ENCODE measurements at places on chromosomes 1 and 21.

DNA sequence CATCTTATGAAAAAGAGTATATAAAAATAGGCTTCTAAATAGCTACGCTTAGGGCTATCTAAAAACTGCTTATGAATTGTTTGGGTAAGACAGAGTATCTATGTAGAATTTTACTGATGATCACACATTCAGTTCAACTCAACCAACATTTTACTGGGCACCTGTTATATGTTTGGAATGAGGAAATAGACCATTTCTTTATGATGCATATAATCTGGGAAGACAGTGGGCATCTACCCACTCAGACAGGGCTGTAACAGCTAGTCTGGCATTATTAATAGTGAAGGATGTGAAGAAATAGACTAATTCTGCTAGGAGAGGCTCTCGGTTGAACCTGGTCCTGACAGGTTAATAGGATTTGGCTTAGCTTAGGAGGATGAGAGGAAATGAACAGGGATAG lies 56.9 kb downstream of the TIAM1 start:
- DNase-seq = no peak

DNA sequence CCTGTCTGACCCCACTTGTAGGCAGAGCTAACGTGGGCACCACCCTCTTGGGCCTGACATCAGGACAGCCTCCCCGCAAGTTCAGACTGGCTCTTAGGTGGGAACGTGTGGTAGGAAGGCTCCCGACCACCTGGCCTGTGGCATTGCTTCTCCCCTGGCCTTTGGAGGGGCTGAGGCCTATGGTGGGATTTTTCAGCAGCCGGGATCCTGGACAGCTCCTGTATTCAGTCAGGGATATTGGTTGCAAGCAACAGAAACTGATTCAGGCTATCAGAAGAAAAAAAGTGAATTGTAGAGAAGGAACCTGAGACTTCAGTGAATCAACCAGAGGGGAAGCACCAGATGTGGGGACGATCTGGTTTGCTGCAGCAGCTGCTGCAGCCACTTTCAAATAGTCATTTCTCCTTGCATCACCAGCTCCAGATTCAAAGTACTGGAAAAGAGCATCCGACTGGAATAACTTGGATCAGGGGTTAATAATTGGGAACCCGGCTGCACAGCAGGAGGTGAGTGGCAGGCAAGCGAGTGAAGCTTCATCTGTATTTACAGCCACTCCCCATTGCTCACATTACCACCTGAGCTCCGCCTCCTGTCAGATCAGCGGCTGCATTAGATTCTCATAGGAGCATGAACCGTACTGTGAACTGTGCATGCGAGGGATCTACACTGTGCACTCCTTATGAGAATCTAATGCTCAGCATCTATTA lies 5.9 kb downstream of the RNF186 start:
- DNase-seq = no peak

DNA sequence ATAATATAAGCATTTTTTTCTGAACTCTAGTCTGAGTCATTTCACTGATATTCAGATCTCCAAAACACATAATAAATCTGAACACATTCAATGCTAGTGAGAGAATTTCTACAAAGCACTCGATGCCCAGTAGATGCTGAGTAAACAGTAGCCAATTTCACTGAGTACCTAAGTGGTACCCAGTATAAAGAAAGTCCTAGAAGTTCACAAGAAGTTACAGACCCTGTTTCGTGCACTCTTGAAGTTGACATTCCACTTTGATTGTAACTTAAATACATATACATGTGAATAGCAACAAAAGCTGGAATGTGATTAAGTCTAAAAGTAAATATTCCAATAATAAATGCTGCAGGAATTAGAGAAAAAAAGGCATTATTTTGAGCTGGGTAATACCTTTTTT lies 33.2 kb upstream of the RGS2 start:
- DNase-seq = no peak

GRCh38 chr1:162991444-162991843 lies 77.7 kb upstream of the RGS4 start:
- no peak for DNase-seq

- no peak for DNase-seq
These were observed 49.0 kb downstream of the NRIP1 start for GRCh38 chr21:15015622-15016471.

DNA sequence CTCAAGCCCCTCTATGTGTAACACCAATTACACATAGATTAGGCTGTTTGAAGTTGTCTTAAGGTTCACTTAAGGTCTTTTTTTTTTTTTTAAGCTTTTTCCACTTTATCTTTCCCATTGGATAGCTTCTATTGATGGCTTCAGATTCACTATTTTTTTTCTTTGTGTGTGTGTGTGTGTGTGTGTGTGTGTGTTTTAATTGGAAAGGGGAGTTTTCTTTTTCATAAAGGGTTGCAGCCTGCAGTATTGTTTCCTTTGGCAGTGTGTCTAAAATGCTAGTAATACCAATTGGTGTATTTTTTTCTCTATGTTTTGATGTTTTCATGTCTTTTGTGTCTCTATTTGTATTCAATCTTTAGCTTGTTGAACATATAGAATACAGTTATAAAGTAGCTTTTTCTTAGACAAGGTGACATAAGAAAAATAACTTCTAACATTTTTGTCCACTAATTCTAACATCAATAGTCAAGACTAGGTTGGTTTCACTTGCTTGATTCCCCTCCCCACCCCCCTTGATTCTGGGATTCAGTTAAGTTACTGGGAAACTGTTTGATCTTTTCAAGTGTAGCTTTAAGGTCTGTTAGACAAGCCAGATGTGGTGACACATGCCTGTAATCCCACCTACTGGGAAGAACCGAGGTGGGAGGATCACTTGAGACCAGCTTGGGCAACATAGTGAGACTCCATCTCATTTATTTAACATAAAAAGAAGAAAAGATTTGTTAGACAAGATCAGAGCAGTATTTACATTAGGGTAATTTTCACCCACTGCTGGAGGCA lies 21.4 kb downstream of the PRRC2C start:
- DNase-seq = no peak

GRCh38 chr1:103373991-103374390 lies 151.5 kb upstream of the RNPC3 start:
- no peak for DNase-seq

- DNase-seq = no peak
These were observed 95.1 kb downstream of the DNTTIP2 start for GRCh38 chr1:93783876-93784275.

DNA sequence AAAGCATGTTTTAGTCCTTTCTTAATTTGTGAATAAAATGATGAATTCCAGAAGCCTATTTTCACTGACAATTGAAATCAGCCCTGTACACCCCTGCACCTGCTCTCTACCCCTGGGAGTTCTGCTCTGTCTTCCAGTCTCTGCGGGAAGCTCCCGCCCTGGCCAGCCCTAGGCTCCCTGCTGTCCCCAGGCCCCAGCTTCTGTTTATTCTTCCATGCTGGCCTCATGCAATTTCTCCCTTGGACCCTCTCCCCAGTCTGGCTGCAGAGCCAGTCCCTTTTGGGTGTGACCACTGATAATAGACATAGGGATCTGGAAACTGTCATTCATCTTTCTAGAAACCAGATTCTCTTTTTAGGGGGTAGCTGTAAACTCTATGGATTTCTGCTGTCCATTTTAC lies 258.6 kb downstream of the GRIK3 start:
- DNase-seq = no peak

GRCh38 chr21:42079008-42079938 lies 8.2 kb downstream of the UMODL1 start:
- DNase-seq = no peak

DNA sequence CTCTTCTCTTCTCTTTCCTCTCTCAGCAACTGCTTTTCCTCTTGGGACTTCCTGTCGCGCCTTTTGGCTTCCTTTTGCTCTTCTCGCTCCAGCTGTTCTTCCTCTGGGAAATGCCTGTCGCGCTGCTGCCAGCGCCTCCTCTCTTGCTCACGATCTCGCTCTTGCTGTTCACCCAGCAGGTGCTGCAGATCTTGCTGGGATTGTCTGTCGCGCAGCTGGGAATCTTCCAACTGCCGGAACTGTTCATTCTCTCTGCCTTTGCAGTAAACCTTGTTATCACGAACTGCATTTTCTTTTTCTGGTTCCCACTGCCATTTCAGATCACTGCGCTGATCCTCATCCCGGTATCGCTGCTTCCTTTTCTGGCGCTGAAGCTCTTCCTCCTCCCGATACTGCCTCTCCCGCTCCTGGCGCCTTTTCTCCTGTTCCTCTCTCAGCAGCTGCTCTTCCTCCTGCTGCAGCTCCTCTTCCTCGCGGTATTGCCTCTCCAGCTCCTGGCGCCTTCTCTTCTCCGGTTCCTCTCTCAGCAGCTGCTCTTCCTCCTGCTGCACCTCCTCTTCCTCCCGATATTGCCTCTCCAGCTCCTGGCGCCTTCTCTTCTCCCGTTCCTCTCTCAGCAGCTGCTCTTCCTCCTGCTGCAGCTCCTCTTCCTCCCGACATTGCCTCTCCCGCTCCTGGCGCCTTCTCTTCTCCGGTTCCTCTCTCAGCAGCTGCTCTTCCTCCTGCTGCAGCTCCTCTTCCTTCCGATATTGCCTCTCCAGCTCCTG lies 5.8 kb downstream of the TCHH start:
- DNase-seq = no peak

- peak; percentile 90 for DNase-seq
These were observed 332.7 kb downstream of the CHRM3 start for GRCh38 chr1:239718997-239719628.

DNA sequence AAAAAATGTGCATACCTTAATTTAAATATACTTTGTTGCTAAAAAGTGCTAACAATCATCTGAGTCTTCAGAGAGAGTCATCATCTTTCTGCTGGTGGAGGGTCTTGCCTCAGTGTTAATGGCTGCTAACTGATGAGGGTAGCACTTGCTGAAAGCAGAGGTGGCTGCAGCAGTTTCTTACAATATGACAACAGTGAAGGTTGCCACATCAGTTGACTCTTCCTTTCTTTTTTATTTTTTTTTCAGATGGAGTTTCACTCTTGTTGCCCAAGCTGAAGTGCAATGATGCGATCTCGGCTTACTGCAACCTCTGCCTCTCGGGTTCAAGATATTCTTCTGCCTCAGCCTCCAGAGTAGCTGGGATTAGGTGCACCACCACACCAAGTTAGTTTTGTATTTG lies 2.6 kb upstream of the CFAP45 start:
- DNase-seq = no peak

- no peak for DNase-seq
These were observed 116.1 kb upstream of the GORAB start for GRCh38 chr1:170415710-170416372.

GRCh38 chr21:14600569-14601297 lies 54.6 kb upstream of the SAMSN1 start:
- DNase-seq = no peak

- DNase-seq = peak; percentile 38
These were observed 90.1 kb upstream of the IRF2BP2 start for GRCh38 chr1:234699795-234700665.

GRCh38 chr1:9112961-9113880 lies 15.7 kb downstream of the GPR157 start:
- no peak for DNase-seq

- no peak for DNase-seq
These were observed 40.7 kb upstream of the GPR37L1 start for GRCh38 chr1:202081992-202082391.

DNA sequence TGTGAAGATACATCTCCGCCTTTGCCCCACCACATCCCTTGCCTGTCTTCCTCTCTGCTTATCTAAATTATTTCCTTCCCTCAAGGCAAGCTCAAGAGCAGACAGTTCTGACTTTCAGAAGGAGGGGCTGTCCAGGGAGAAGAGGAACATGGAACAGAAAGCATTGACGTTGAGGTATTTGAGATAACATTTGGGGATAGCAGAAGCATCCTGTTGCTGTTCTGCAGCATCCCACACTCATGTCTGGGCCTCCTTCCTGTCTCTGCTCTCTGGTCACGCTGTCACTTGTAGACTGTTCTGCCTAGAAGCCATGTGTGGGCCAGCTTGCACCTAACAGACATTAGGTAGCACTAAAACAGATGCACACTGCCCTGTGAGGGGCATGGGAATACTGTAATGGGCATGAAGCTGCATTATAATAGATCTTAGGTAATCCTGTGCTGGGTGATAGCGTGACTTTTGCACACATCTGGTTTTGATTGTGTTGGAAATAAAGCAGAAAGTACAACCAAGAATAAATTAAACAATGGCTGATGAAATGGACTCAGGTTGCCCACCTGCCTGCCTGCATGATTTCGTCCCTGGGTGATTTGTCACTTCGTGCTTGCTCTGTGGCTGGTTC lies 660 bp upstream of the RD3 start:
- no peak for DNase-seq

All from activated CD4-positive, alpha-beta T cell treated with anti-CD3 and anti-CD28 coated beads, Interleukin-2, Interleukin-6, amounts not matched to agents 100 ng/mL and 50 ng/mL, durations not matched to agents 16 hours and 8 hours (primary cell).